Esophagus muscularis mucosa (tissue), 4 donors: ENCODE measurements at places on chromosomes 4 and X.

GRCh38 chr4:130125467-130125866 lies 1029.5 kb downstream of the C4orf33 start:
- DNase-seq = no peak

- DNase-seq = no peak
Measured at GRCh38 chr4:661881-662761, 12.0 kb downstream of the ATP5ME start.

GRCh38 chr4:24751926-24752539 lies 43.3 kb upstream of the SOD3 start:
- no peak for DNase-seq

DNA sequence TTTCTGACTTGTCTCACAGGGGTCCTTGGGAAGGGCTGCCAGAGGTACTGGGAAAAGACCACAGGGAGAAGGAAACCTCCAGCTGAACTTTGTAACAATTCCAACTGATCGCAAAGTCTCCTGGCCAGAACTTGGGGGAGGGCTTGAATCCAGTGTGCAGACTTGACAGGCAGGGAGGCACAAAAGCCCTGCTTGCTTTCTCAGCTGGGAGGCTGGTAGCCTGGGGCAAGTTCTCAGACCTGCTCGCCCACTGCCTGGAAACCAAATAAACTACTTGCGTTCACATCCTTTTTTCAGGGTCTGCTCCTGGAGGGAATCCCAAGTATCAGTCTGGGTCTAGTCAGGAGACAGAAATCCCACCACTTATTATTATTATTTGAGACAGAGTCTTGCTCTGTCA lies 48.0 kb upstream of the CASK start:
- DNase-seq = no peak

GRCh38 chr4:150593996-150594395 lies 12.0 kb downstream of the MAB21L2 start:
- no peak for DNase-seq

GRCh38 chrX:1386338-1387127 lies 5.4 kb downstream of the SLC25A6 start:
- no peak for DNase-seq

- no peak for DNase-seq
Measured at GRCh38 chr4:100188829-100189228, 1.4 kb downstream of the DDIT4L start.

DNA sequence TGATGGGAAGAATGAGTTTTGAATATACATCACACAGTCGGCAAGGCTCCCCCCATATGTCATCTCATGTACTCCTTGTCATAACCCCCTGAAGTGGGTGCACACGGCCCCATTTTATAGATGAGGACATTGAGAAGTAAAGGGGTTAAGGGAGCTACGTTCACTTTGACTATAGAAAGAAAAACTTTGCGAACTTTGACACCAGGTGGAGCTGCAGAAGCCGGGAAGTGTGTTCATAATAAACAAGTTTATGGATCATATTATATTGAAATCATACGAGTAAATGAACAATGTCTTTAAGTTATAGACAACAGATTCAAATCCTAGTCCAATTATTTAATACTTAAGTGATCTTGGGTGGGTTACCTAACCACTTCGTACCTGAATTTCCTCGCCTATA lies 203.8 kb upstream of the PITX2 start:
- DNase-seq = no peak

DNA sequence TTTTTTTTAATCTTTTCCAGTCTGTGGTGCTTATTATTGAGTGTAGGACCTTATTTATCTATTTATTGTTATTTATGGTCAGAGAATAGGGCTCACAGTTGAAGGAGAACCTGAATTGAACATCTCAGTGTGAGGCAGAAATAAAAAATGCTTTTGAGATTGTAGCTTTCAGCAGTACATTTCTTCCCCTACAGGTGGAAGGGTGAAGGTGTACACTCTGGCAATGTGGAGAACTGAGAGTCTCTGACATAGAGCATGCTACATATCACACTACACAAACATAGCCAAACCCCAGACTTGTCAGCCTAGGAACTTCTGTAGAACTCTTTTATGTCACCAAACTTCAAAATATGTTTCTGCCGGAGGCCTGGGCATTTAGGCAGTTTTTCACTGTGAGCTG lies 140.2 kb downstream of the STIM2 start:
- no peak for DNase-seq

GRCh38 chr4:89995814-89996213 lies 101.2 kb downstream of the MMRN1 start:
- no peak for DNase-seq

DNA sequence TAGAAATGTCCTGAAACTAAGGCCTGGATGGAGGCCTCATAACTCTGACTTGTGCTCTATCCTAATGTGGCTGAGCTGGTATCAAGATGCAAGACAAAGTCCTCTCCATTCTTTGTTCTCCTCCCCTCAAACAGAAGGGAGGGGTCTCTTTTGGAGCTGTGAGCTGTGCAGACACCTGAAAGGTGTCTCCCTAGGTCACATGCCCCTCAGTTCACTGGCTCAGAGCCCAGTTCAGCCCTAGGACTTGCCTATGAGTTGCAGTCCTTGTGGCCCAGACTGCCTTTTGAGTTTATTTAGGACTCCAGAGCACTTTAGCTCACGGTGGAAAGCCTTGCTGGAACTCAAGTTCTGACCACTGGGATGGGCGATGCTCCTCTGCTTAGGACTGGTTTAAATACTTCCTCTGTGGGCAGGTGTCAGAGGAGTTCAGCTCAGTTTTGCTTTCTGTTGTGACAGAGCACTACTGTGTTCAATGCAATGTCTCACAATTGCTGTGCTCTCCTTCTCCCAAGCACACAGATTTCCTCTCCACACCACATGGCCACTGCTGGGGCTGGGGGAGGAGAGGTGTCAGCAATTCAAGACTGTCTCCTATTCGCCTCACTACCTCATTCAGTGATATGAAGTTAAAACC lies 84.8 kb upstream of the ZNF827 start:
- no peak for DNase-seq

DNA sequence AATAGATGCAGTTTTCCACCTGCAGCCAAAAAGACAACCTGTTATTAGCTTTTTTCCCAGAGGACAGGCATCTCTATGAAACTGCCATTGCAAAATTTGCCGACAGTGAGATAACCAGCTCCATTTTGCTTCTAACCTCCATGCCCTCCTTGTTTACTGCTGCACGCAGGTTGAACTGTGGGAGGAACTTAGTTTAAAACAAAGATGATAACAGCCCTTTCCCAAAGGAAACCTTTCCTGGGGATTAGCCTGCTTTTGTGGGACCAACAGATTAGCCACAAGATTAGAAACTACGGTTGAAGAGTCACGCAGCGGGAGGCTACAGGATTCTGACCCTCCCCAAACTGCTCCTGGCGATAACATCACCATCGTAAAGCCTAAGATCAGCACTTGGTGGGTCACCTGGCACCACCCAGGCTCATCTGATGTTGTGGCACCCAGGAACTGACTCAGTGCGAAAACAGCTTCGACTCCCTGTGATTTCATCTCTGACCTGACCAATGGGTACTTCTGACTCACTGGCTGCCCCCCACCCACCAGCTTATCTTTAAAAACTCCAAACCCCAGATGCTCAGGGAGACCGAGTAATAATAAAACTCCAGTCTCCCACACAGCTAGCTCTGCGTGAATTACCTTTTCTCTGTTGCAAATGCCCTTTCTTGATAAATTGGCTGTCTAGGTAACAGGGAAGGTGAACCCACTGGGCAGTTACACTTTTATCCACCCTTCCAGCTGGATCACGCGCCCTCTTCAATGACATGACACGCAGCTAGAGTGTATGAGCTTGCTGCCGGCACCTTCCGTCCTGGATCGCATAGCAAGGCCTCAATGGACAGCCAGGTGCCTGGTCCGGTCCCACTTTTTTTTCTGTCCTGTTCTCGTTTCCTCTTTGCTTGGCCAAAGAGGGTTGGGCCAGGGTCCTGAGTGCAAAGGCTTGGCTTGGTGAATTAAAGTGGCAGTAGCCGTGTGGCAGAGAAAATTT lies 27.2 kb downstream of the NOP14 start:
- DNase-seq = no peak

GRCh38 chr4:1417522-1418390 lies 11.5 kb upstream of the NKX1-1 start:
- no peak for DNase-seq

DNA sequence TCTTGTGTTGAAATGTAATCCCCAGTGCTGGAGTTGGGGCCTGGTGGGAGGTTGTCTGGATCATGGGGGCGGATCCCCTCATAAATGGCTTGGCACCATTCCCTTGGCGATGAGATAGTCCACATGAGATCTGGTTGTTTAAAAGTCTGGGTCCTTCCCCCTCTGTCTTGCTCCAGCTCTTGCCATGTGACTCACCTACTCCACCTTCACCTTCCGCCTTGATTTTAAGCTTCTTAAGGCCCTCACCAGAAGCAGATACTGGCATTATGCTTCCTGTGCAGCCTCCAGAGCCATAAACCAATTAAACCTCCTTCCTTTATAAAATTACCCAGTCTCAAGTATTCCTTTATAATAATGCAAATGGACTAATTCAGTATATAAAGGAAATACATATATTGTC lies 111.5 kb downstream of the NR3C2 start:
- no peak for DNase-seq

DNA sequence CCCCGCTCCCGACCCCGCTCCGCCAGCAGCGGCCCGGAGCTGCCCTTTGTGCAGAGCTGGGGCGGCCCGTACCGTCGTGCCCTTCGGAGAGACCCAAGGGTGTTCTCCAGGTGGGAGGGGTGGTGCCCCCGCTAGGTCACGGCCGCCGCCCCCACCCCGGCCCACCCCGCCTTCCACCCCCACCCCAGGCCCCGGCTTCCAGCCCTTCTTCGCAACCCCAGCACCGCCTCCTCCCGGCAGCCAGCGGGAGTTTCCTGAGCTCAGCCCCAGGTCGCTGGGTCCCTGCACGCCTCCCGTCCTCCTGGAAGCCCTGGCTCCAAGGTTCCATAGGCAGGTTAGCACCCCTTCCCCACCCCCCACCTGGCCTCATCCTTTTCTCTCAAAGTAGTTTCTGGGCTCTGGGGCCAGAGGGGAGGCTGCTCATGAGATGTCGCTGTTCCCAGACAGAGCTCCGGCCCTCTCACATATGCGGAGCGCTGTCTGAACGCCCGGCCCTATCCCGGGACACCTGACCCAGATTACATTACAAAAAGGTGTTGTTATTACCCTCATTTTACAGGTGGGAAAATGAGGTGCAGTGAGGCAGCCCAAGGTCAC lies 25.2 kb upstream of the FGFR3 start:
- DNase-seq = no peak

- no peak for DNase-seq
Measured at GRCh38 chr4:26226629-26227376, 94.0 kb upstream of the RBPJ start.

DNA sequence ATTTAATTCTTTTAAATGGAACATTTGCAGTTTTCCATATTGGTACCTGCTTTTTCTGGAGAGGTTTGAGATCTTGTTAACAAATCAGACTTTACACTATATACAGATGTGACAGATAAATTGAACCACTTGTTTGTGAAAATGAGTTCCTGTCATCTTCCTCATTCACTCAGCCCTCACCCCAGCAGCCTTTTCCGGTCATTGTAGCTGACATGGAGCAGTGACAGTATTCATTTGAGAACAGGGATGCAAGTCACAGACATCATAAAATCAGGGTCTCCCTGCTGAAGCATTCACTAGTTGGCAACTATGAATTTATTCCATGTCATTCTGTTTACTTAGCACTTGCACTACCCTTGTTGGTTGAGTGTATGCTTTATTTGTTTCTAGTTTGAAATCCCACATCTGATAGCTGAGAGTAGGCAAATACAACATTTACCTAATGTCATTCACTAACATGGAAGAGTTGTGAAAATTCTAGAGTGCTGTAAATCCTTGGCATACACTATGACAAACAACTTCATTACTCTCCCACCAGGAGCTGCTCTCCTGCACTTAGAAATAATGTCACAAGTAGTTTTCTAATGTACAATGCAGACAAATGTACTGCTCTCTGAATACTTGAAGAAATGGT lies 78.9 kb downstream of the UGT8 start:
- DNase-seq = no peak

GRCh38 chr4:130090427-130090826 lies 994.5 kb downstream of the C4orf33 start:
- DNase-seq = no peak

DNA sequence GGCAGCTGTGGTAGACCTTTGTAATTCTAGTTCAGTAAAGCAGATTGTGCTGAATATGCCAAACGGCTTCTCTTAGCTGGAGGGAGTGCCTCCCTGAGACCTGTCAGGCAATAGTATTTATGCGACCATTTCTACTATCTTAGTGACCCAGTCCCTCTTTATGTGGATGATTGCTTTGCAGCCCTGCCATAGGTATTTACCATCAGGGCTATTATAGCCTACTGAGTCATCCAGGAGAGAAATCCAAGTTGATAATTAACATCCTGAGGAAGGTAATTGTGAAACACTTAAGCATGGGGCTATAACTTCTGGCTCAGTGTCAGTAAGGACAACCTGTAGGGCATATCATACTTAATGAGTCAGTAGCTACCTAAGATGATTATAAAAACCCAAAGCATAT lies 103.9 kb upstream of the MAOA start:
- no peak for DNase-seq

GRCh38 chrX:47212381-47213293 lies 5.8 kb upstream of the CDK16 start:
- DNase-seq = no peak

DNA sequence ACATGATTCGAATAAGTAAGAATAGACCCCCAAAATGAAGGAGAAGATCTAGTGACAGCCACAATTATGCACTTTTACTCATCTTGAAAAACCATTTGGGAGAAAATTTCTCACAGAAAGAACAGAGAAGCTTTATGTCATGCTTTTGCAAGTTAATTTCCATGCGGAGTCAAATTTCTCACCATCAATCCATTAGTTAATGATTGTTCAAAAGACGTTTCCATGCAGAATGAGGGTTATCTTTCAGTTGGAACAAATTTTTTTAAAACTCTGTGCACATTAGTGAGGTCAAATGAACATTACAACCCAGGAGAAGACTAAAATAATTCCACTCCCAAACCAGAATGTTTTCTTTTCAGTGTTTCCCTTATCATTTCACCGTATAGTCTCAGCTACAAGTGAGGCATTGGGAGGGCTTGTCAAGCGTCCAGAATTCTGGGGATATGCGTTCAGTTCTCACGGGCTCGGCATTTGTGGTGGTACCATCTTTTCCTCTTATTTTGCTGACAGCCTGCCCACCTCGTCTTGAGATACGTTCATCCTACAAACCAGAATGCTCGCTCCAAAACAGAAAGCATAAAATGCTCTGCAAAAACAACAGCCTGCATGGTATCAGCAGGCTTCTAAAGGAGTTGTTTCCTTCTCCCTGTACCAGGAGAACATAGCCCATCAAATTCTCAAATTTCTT lies 130.8 kb upstream of the TBL1X start:
- DNase-seq = no peak

DNA sequence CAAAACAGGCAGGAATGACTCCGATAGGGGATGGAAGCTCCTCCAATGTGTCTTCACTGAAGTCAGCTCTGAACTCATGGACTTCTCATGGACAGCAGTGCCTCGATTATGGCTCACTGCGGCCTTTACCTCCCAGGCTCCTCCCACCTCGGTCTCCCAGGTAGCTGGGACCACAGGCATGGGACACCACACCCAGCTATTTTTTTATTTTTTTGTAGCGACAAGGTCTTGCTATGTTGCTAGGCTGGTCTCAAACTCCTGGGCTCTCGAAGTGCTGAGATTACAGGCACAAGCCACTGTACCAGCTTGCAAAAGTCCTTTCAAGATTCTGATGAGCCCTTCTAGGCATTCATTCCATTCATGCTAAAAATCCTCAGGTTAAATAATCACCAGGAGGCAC lies 181.5 kb downstream of the NSUN7 start:
- DNase-seq = no peak

- no peak for DNase-seq
Measured at GRCh38 chr4:165207016-165207430, 338 bp upstream of the KLHL2 start.
